ENCODE measurements at places on chromosomes 11 and 22. TPM values are rescaled to one million over a fixed set of nuclear protein-coding genes. Genes with fewer than 3 reads are reported as not detected.

Gene APLNR
- total RNA-seq: not detected

Gene CASP5
- total RNA-seq: not detected

Gene TCN1
- total RNA-seq: not detected

Gene APOL4
- 1.3 TPM for total RNA-seq

Gene PDGFB
- total RNA-seq: not detected

Gene PHF21B
- not detected for total RNA-seq

Gene PATE2
- total RNA-seq: 0.29 TPM

Gene MRGPRX4
- total RNA-seq: not detected

Gene CD81
- 580 TPM for total RNA-seq

Gene ADAMTS15
- 35.8 TPM for total RNA-seq

Gene ABTB2
- 9.6 TPM for total RNA-seq

Gene VSIG10L2
- not detected for total RNA-seq

Gene SMTNL1
- not detected for total RNA-seq

Gene CCDC116
- 0.15 TPM for total RNA-seq

Gene ARHGAP20
- 13.8 TPM for total RNA-seq

Gene ZNF280B
- total RNA-seq: 0.17 TPM

Gene KRTAP5-9
- total RNA-seq: not detected

Gene OR51B2
- total RNA-seq: not detected

Gene MTMR3
- 38.7 TPM for total RNA-seq

Gene OR4A15
- not detected for total RNA-seq

Gene LYVE1
- not detected for total RNA-seq

Gene GDPD5
- total RNA-seq: 4.1 TPM

Gene MN1
- 16.0 TPM for total RNA-seq

Gene ROBO4
- total RNA-seq: 1.3 TPM

Gene TSSC4
- 44.5 TPM for total RNA-seq

Gene HYOU1
- total RNA-seq: 69.6 TPM

Gene SLC7A4
- 2.0 TPM for total RNA-seq

Gene SHANK2
- total RNA-seq: 4.5 TPM

Gene MAJIN
- not detected for total RNA-seq

Gene PDGFD
- 0.15 TPM for total RNA-seq

Gene BRD1
- total RNA-seq: 30.8 TPM

Gene H19
- total RNA-seq: 2.9 TPM

Gene STK33
- 3.8 TPM for total RNA-seq

Gene MRGPRX2
- not detected for total RNA-seq

Measured in smooth muscle cell of trachea (primary cell).